ENCODE measurements at places on chromosomes 2 and 18. TPM values are rescaled to one million over a fixed set of nuclear protein-coding genes. Genes with fewer than 3 reads are reported as not detected.

DNA sequence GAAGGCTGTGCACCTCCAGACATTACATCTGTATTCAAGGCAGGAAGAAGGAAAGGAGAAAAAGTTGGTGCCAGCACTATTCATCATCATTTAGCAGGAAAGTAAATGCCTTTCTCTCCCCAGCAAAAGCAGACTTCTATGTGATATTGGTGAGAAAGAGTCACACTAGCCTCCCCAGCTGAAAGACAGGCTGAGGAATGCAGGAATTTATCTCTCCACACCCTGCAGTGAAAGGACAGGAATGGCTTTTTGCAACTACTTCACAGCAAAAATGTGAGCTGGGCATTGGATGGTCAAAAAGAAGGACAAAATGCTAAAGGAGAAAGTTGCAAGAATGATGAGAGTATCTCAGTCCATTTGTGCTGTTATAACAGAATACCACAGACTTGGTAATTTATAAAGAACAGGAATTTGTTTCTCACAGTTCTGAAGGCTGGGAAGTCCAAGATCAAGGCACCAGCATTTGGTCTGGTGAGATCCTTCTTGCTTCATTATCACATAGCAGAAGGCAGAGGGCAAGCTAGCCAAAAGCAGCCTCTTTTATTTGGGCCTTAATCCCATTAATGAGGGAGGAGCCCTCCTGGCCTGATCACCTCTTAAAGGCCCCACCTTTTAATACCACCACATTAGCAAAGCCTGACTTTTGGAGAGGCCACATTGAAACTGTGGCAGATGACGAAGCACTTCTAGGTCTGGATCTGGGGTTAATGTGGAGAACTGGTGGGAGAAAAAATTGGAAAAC lies 388.1 kb upstream of the SLC14A2 start:
- DNase-seq = no peak

- no peak for DNase-seq
Observed at GRCh38 chr18:70169747-70170146, 35.7 kb downstream of the RTTN start.

GRCh38 chr2:201237486-201238123 lies 22.7 kb upstream of the CASP8 start:
- DNase-seq = no peak

The LRATD1 gene
- total RNA-seq = 2.3 TPM

- no peak for DNase-seq
Observed at GRCh38 chr2:162056796-162057399, 17.1 kb downstream of the DPP4 start.

DNA sequence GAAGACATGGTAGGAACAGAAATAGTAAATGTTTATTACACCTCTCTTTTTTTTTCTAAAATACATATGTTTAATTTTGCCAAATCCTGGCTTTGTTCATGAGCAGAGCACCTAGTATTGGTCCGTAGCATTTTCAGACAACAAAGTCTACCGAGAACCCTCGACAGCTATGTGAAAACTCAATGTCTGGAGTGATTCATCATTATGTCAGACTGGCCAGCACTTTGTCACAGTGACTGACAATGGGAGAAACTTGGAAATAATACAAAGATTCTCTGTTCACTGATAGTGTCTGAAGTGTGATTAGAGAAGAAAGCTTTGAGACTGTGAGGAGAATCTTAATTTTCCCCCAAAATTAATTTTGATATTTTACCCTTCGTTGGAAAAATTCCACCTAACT lies 143.0 kb downstream of the HNMT start:
- no peak for DNase-seq

DNA sequence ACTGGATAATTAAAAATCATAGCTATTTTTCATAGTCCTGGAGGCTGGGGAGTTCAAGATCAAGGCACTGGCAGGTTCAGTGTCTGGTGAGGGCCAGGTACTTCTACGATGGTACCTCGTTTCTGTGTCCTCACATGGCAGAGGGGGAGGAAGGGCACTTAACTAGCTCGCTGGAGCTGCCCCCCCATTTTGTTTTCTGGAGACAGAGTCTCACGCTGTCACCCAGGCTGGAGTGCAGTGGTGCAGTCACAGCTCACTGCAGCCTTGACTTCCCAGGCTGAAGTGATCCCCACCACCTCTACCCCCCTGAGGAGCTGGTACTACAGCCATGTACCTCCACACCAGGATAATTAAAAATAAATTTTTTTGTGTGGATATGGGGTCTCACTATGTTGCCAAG lies 40.3 kb downstream of the ASB1 start:
- no peak for DNase-seq

GRCh38 chr2:226063704-226064440 lies 664.4 kb downstream of the NYAP2 start:
- no peak for DNase-seq

GRCh38 chr2:137202318-137202717 lies 437.0 kb downstream of the THSD7B start:
- no peak for DNase-seq

DNA sequence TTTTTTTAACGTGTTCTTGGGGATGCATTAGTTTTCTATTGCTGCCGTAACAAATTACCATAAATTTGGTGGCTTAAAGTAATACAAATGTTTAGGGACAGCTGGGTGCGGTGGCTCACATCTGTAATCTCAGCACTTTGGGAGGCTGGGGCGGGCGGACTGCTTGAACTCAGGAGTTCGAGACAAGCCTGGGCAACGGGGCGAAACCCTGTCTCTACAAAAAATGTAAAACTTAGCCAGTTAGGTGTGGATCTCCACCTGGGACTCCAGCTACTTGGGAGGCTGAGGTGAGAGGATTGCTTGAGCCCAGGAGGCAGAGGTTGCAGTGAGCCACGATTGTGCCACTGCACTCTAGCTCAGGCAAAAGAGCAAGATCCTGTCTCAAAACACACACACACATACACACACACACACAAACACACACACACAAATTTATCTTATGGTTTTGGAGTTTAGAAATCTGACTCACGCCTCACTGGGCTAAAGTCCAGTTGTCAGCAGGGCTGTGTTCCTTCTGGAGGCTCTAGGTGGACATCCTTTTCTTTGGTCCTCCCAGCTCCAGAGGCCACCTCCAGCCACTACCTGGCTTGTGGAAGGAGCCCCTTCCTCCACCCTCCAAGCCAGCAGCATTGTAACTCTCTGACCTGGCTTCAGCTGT lies 76.1 kb downstream of the SEPTIN10 start:
- no peak for DNase-seq

The LRP1B gene
- total RNA-seq = not detected

- no peak for DNase-seq
Observed at GRCh38 chr18:3775996-3776395, 326.0 kb downstream of the TGIF1 start.

- DNase-seq = peak; percentile 61
Observed at GRCh38 chr18:74281011-74281979, 10.5 kb downstream of the CYB5A start.

DNA sequence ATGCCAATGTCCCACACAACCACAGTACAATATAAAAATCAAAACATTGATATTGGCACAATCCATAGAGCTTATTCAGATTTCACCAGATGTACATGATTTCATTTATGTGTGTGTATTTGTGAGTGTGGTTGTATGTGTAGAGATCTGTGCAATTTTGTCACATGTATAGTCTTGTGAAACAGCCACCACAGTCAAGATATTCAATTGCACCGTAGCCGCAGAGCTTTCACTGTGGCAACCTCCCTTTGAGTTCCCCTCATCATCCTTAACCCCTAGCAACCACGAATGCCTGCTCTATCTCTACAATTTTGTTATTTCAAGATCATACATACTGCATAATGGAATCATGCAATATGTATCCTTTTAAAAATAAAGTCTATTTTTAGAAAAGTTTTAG lies 391.3 kb downstream of the SETBP1 start:
- DNase-seq = no peak

DNA sequence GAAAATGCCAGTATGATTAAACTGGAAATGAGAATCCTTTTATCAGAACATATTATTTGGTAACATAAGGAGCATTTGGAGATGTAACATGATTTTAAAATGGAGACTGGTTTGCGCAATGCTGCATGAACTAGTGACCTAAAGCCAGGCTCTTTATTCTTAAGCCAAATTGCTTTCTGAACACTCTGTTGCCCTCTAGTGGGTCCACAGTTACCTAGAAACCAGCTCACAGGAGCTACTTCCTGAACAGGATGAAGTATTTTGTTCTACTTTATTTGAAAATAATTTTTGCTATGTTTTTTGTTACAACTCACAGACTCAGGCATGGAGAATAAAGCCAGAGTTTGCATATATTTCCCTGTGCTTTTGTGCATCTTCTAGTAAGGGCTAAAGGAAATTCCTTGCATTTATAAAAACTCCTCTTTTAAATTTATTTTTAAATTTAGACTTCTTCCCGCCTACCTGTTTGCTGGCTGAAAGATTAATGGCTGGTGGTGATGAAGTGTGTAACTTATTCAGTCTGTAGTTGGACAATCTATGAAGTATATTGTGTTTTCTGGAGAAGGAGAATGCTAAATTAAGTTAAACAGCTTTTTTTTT lies 146.7 kb downstream of the PARD3B start:
- no peak for DNase-seq

The GPBAR1 gene
- total RNA-seq = 0.63 TPM

DNA sequence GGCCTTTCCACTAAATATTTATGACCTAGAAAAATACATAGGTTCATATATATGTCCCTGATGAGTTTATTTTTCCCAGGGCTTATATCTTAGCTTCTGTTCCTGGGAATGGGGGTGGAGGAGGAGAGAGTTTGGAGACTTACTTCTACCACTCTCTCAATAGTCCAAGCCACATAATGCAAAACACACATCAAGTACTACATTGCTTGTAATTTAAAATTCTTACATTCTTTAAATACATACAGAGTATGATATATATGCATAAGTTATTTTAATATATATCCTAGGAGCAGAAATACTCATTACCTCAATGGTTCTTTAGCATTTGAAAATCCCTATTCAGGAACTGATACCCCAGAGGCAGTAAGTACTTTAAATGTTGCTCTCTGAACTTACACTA lies 73.2 kb upstream of the MYL1 start:
- DNase-seq = no peak

GRCh38 chr2:178845566-178846457 lies 38.6 kb upstream of the TTN start:
- DNase-seq = no peak

- DNase-seq = no peak
Observed at GRCh38 chr18:23935804-23936203, 78.8 kb upstream of the TTC39C start.

DNA sequence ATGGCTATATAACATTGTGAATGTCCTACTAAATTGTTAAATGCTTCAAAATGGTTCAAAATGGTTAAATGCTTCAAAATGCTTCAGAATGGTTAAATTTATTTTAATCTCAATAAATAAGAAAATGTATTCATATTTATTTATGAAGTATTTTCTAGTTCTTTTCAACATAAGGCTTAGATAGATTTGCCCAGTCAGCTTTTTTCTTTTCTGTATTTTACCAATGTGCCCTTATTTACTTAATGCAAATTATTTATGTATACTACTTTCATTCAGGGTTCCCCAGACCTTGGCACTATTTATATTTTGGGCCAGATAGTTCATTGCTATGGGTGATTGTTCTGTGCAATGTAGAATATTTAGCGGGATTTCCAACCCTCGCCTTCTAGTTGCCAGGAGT lies 546.7 kb downstream of the RIT2 start:
- DNase-seq = no peak

- no peak for DNase-seq
Observed at GRCh38 chr2:164773091-164773490, 68.5 kb downstream of the COBLL1 start.

- peak; percentile 8 for DNase-seq
Observed at GRCh38 chr2:133862400-133862977, 294.2 kb upstream of the NCKAP5 start.

DNA sequence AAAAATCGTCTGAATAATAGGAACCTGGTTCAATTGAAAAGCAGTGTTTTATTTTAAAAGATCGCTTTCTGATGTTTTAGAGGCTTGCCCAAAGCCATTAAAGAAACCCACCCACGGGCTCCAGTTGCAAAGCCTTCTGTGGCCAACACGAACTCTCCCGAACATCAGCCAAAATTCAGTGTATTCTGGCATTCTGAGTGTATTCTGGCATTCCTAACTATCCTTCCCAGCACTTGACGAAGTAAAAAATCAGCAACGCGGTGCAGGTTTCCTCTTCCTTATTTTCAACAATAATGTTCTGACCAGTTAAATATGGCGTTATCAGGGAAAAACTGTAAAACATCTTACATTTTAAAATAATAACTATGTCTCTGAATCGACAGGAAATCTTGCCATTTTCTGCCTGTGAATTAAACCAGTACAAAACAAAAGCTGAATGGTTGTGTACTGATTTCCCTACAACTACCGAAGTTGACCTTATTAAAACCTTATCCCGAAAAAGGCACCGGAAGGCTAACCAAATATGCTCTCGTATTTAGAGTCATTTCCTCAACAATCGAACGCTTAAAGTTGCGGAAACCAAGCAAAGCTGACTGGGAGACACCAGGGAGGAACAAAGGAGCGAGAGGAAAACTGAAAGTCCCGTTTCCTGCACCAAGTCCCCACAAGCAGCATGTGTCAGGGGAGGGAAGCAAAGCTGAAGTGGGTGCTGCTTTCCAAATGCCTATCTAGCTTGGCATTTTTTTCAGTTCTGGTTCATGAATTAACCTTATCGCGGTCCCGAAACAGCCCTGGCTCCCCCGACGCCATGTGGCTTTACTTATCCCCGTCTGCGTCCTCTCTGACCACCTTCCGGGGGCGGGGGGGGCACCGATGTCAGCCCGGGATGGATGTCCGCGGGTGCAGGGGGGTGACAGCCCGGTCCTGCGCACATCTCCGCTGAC lies 44.3 kb downstream of the ZNF516 start:
- no peak for DNase-seq

GRCh38 chr2:60408207-60408606 lies 145.2 kb downstream of the BCL11A start:
- DNase-seq = no peak

The CRIM1 gene
- 27.4 TPM for total RNA-seq

The ALK gene
- 0.09 TPM for total RNA-seq

- DNase-seq = no peak
Observed at GRCh38 chr2:79189465-79189864, 29.9 kb upstream of the REG3A start.

DNA sequence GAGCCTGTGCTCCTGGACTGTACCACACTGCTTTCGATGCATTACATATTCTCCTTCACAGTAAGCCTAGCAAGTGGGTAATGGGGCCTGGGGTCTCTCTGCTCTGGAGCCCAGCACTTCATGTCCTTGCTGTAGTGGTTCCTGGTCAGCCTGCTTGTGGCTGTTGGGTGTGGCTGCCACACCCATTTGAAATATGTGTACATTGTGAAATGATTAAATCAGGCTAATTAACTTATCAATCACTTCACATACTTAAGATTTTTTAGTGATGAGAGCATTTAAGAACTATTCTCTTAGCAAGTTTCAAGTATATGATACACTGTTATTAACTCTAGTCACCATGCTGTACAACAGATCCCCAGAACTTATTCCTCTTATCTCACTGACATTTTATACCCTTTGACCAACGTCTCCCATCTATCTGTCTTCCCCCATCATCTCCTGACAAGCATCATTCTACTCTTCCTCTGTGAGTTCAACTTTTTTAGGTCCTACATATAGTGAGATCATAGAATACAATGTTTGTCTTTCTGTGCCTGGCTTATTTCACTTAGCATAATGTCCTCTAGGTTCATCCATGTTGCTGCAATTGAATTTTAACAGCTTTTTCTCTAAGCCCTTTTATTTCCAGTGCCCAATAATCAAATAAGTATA lies 92.1 kb downstream of the LYPD6 start:
- DNase-seq = no peak

GRCh38 chr2:173978447-173978846 lies 13.3 kb upstream of the SP3 start:
- DNase-seq = no peak

Measured in H1 (cell line).